Activated naive CD8-positive, alpha-beta T cell treated with anti-CD3 and anti-CD28 coated beads, Interleukin-2, amount 50 U/mL, for 24 hours (primary cell): ENCODE measurements at places on chromosomes 3 and 15.

GRCh38 chr15:52857471-52857870 lies 67.3 kb upstream of the ONECUT1 start:
- DNase-seq: no peak

DNA sequence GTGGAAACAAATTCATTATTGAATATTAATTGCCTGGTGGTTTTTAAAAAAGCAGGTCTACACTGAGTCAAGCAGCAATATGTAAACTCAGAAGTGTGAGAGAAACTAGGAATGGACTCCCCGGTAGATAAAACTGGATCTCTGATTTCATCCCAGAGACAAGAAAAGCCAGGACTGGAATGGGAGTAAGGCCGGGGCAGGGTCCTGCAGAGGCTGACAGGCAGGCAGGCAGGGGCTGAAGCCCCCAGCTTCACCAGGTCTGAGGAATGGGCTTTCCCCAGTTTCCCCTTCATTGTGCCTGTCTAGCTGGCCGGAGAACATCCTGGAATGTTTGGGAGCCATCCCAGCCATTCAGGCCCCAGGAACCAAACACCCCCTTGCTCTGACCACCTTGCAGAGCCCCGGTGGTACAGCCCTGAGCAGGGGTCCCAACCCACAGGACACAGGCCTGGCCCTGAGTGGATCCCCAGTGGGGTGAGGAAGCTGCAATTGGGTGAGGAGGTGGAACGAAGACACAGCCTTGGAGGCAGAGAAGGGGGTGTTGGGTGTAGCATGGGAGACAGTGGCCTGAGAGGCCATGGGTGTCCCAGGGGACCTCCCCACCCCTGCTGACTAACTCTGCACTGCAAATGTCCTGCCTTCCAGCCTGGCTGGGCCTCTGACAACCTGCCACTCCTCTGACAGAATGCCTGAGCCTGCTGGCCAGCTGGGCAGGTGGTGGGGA lies 31.7 kb upstream of the XYLB start:
- DNase-seq: no peak

- DNase-seq: no peak
Observed at GRCh38 chr3:29415482-29416223, 134.8 kb downstream of the RBMS3 start.

GRCh38 chr3:128703561-128703960 lies 22.4 kb upstream of the RAB7A start:
- no peak for DNase-seq

- peak; percentile 73 for DNase-seq
Observed at GRCh38 chr3:196639483-196640296, at the start of gene NRROS. Gene NRROS (plus strand): TSS chr3:196639694. CDS start chr3:196654540, 14,846 bp downstream.

- peak; percentile 68 for DNase-seq
Observed at GRCh38 chr3:196192036-196192523, 19.1 kb downstream of the ZDHHC19 start.

DNA sequence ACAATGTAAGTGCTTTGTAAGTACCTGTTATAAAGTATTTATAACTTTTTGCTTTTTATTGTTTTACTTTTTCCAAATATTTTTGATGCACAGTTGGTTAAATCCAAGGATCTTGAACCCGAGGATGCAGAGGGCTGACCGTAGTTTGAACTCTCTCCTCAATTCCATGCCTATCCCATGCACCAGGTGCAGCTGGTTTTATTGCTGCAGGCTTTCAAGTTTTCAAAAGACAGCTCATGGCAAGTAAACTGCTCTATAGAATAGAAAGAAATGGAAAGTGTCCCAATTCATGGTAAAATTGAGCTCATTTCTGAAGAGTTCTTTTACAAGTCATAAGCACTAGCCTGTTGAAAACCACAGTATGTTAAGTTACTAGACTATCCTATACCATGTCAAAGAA lies 131.9 kb downstream of the TBC1D2B start:
- no peak for DNase-seq

GRCh38 chr3:7574435-7574834 lies 713.5 kb downstream of the GRM7 start:
- no peak for DNase-seq

GRCh38 chr15:48823237-48823636 lies 12.4 kb upstream of the CEP152 start:
- DNase-seq: no peak

- DNase-seq: no peak
Observed at GRCh38 chr3:43895573-43895972, 204.8 kb downstream of the ABHD5 start.

GRCh38 chr3:8996216-8996615 lies 32.9 kb upstream of the RAD18 start:
- no peak for DNase-seq

DNA sequence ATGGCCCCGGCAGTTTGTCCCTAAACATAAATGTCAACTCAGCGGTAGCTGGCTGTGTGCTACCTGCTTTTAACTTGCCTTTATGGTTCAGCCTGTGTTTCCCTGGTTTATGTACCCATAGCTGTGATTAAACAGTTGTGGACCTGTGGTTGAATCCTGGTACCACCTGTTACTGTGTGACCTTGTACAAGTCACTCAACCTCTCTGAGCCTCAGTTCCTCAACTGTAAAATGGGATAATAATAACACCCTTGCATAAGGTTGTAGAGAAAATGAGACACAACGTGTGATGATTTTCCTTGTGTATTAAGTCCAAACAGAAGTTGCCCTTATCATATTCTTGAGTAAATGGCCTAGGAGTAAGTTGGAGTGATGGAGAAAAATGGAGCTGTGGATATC lies 6.3 kb downstream of the GALNT15 start:
- no peak for DNase-seq

DNA sequence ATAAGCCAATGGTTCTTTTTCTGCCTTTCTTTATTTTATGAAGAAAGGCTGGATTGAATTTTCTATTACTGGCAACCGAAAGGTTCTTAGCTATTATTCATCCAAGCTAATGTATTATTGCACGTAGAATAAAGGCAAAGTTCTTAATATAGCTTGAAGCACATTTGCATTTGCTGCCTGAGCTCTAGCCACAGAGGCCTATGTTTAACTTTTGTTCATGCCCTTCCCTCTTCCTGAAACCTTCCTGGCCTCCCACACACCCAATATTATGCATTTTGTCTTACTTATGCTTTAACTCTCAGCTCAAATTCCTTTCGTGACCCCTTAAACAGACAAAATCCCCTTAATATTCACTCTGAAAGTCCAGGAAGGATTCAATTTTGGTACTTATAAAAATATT lies 71.0 kb upstream of the ZNF280D start:
- DNase-seq: no peak

- no peak for DNase-seq
Observed at GRCh38 chr15:62902821-62903220, 139.7 kb upstream of the TPM1 start.

DNA sequence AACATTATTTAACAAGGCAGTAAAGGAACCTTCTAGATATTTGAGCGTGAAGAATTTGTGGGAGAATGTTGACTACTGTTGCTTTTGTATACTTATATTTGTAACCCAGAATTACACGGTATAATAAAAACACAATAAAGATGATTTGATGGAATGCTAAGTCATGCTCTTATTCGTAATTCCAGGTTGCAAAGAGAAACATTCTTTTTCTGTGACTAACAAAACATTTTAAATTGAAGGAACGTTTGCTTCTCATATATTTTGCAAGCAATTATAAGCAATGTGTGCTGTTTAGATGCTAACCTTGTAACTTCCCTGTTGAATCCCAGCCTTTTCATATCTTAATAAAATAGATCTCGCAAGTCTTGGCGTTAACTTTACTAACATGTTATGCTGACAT lies 124.4 kb upstream of the CGNL1 start:
- no peak for DNase-seq

- DNase-seq: no peak
Observed at GRCh38 chr15:31892513-31892912, 137.8 kb upstream of the CHRNA7 start.

- DNase-seq: no peak
Observed at GRCh38 chr3:172516318-172517214, 6.7 kb downstream of the TNFSF10 start.

DNA sequence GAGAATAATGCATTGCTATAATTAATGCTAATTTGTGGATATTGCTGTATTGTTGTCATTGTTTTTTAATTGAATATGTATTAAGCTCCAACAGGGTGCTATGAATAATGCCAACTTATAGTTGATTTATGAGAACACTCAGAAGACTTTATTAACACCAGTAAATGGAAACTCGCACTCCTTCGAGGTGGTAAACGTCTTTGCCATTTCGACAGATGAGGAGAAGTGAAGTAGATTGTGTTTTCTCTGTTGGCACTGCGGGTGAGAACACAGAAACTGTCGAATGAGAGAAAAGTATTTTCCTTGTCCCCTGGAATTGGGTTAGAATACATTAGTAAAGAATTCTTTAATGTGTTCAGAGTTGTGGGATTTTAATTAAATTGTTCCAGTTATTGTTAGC lies 354.5 kb downstream of the LPP start:
- DNase-seq: no peak

- no peak for DNase-seq
Observed at GRCh38 chr15:36373550-36373949, 205.9 kb upstream of the CDIN1 start.

DNA sequence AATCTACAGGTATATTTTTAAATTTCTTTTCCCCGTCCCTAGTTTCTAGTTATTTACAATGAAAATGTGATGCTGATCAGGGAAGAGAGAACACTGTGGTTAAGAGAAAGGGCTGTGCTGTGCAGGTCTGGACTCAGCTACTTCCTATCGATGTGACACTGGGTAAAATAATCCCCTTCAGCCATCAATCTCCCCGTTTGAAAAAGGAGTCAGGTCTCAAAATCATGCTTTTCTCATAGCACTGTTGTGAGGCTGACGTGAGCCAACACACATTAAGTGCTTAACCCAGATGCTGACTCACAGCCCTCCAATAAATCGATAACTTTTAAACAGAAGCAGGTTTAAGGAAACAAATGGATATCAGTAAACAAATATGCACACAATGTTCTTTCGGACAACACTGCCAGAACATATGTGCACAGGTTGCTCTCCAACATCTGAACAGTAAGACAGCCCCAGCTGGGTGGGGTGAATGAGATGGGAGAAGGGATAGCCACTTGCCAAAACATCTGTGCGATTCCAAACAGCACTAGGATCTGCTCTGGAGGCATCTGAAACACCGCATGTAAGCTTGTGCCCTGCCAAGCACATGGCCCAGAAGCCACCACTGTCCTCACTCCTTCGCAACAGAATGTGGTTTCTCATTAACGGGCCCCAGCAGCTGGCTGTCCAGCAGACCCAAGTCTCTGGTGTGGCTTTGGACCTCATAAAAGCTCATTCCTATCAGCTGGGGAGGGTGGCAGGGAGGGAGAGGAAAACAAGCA lies 143.2 kb upstream of the PRICKLE2 start:
- DNase-seq: no peak

- no peak for DNase-seq
Observed at GRCh38 chr3:184761075-184761841, 49.4 kb upstream of the MAGEF1 start.

- DNase-seq: no peak
Observed at GRCh38 chr15:29589416-29589815, 232.9 kb downstream of the TJP1 start.
